ENCODE measurements at places on chromosomes 5 and 9.

DNA sequence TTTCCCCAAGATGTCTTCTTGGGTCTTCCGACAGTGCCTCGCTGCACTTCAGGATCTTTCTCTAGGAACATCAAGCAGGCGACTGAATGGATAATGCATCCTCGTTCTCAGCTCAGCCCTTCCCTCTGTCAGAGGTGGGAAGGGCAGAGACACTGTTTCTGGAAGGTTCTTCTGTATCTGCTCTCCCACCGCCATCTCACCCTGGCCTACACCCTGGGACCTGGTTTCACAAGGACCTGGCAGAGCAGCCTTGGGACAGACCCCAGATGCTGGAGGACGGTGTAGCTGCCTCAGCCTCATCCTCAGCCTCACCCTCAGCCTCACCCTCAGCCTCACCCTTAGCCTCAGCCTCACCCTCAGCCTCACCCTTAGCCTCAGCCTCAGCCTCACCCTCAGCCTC lies 18.5 kb downstream of the MRPL36 start:
- DNase-seq = no peak

DNA sequence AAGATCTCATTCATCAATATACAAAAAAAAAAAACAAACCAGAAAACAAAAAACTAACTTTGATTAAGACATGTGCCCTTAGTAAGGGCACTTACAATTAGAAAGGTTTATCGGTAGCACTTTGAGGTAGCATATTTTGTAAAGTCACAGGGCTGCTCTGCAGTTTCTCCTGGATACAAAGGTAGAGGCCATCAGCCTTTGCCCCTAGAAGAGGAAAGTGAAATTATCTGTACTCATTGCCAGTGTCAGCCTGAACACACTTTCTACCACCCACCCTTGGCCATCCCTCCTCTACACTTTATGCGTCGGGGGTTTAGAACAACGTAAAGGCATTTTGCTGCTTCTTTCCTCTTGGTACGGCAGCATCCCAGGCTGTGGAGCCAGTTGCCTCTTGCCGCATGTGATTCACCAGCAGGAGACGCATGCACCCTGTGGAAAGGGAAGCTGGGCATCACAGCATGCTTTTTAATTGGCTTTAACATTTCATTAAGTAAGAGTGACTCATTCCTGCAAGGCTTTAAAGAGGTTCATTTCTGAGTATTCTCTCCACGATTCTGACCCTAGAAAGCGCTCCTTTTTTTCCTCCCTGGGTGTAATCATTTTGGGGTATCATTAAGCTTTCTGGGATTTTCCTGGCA lies 84.6 kb downstream of the CEMIP2 start:
- no peak for DNase-seq

GRCh38 chr9:89923961-89924504 lies 319.2 kb downstream of the GADD45G start:
- no peak for DNase-seq

- DNase-seq = no peak
Observed at GRCh38 chr5:2110137-2110933, 227.6 kb upstream of the IRX4 start.

GRCh38 chr9:21789541-21790037 lies 12.8 kb upstream of the MTAP start:
- peak; percentile 88 for DNase-seq

GRCh38 chr5:16889203-16889971 lies 46.7 kb downstream of the MYO10 start:
- DNase-seq = peak; percentile 59

DNA sequence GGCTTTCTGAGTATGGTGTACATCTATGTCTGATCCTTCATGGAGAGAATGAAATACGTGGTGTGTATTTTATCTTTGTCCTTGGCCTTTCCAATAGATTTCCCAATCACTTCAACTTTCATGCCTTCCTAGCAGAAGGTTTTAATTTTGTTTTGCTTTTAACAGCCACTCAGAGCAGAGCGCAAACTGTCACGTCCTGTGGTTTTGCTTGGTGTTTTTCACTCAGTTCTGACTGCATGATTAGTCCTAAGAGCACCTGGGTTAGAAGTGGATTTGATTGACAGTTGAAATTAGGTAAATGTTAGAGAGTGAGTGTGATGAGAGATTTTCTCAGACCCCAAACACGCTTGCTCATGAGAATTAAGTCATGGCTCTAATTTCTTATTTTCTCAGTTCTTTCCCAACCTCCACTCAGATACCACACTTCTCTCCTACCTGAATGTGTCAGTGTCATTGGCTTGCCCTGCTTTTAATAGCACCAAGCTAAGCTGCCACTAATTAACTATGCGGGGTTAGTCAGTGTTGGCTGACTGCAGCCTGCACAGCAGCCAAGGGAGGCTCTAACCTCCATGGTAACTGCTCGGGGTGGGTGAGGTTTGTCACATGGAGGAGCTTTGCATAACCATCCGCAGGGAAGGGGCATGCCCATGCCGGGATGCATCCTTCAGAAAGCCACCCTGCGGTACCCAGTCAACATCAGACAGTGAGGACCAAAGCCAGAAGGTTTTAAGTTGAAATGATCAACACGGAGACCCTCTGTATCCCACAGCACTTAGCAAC lies 173.4 kb downstream of the NR3C1 start:
- DNase-seq = no peak

- DNase-seq = no peak
Observed at GRCh38 chr5:57032151-57032551, 80.2 kb upstream of the MIER3 start.

- no peak for DNase-seq
Observed at GRCh38 chr5:67752357-67752708, 463.2 kb upstream of the PIK3R1 start.

- DNase-seq = no peak
Observed at GRCh38 chr5:100667161-100667630, 132.0 kb downstream of the FAM174A start.

- no peak for DNase-seq
Observed at GRCh38 chr9:11199335-11199734, 586.5 kb upstream of the PTPRD start.

DNA sequence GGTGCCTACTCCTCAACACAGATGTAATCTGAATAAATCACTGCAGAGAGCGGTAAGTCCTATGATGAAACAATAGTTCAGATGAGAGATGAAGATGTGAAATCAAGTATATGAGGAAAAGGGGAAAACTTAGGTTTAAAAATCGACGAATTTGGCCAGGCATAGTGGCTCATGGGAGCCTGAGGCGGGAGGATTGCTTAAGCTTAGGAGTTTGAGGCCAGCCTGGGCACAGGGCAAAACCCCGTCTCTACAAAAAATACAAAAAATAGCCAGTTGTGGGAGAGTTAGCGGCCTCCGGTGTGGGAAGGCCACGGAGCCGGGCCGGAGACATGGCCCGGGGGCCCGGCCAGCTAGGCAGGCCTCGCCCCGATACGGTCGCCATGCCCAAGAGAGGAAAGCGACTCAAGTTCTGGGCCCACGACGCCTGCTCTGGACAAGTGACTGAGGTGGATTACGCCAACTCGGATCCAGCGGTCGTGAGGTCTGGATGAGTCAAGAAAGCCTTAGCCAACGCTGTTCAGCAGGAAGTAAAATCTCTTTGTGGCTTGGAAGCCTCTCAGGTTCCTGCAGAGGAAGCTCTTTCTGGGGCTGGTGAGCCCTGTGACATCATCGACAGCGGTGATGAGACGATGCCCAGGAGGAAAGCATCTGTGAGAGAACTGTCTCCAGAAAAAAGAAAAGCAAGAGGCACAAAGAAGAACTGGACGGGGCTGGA lies 62.8 kb upstream of the SUB1 start:
- DNase-seq = no peak

- DNase-seq = no peak
Observed at GRCh38 chr5:14854799-14855198, 16.8 kb downstream of the ANKH start.

DNA sequence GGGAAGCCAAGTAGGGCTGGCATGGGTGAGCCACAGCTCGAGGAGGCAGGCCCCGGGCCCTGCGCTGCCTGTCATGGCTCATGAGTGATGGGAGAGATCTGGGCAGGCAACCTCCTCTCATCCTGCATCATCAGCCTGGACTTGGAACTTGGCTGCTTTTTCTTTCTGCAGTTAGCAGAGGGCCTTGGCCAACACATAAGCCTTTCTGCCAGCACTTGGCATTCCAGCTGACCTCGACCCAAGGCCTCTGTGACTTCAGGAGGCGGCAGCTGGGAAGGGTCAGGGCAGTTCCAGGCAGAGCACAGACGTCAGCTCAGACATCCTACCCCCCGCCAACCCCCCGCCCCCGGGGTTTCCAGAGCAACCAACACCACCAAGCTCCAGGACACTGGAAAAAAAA lies 7.6 kb downstream of the S1PR3 start:
- DNase-seq = no peak

DNA sequence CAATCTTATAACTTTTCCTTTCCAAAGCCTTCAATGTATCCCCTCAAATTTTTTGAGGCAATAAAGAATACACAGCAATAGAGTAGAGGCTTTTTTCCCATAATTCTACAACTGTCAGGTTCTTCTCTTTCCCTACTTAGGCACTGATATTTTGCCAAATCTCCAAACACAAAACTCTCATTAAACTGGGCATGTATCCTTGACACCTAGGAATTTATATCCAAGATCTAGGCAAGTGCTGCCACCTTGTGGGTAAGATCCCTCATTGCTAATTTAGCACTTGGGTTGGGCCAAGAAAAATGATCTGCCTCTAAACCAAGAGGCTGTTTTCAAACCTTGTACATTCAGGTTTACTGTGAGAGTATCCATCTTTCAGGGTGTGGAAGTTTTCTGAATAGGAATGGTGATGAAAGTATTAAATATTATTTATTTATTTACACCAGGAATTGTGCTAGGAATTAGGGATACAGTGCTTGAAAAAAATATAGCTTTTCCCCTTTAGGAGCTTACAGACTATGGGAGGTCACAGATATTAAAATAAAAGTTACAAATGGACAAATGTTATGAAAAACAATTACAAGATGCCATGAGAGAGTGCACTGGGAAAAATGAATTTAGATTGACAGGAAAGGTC lies 17.6 kb downstream of the TSTD2 start:
- DNase-seq = peak; percentile 32

DNA sequence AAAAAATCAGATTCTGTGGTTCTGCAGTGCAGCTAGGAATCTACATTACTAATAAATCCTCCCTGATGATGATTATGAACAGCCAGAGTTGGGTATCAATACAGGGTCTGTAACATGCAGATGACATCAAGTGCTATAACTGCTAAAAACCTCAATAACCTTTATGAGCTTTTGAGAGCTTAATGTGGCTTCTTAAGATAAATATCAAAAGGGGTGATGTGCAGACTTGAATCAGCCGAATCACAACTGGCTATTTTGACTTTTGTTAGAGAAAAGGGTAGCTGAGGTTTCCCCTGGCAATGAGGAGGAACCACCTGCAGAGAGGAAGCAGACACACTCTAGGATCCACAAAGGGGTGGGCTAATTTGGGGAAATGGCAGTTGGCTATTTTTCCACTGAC lies 30.2 kb downstream of the CAPSL start:
- DNase-seq = no peak

DNA sequence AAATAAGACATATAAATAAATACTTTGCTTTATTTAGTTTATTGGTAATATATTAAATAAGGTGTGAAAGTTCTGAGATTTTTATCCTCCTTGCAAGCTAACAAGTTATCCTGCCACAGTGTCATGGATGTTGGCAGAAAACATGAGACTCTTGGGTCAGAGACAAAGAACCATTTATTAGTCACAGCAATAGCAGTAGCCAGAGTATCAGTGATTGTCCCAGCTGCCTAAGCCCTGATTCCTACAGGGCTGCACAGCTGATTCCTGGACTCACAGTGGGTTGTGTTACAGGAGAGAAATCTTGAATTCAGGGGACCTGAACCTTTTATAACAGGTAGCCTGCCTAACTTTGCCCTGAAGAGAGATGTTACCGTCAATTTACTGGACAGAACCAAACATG lies 304.5 kb upstream of the ZNF608 start:
- DNase-seq = no peak

DNA sequence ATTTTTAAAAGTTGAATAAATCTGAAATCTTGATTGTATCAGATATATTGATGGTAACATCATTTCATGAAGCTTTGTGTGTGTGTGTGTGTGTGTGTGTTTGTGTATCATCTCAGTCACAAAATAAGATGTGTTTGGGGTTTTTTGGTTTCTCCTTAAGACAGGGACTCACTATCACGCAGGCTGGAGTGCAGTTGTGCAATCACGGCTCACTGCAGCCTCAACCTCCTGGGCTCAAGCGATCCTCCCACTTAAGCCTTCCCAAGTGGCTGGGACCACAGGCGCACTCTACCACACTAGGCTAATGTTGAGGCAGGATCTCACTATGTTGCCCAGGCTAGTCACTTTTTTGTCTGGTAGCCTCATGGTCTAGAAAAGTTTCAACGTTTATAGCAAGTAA lies 83.4 kb upstream of the DMRT1 start:
- DNase-seq = no peak

- no peak for DNase-seq
Observed at GRCh38 chr9:71001780-71002386, 119.5 kb downstream of the TRPM3 start.

DNA sequence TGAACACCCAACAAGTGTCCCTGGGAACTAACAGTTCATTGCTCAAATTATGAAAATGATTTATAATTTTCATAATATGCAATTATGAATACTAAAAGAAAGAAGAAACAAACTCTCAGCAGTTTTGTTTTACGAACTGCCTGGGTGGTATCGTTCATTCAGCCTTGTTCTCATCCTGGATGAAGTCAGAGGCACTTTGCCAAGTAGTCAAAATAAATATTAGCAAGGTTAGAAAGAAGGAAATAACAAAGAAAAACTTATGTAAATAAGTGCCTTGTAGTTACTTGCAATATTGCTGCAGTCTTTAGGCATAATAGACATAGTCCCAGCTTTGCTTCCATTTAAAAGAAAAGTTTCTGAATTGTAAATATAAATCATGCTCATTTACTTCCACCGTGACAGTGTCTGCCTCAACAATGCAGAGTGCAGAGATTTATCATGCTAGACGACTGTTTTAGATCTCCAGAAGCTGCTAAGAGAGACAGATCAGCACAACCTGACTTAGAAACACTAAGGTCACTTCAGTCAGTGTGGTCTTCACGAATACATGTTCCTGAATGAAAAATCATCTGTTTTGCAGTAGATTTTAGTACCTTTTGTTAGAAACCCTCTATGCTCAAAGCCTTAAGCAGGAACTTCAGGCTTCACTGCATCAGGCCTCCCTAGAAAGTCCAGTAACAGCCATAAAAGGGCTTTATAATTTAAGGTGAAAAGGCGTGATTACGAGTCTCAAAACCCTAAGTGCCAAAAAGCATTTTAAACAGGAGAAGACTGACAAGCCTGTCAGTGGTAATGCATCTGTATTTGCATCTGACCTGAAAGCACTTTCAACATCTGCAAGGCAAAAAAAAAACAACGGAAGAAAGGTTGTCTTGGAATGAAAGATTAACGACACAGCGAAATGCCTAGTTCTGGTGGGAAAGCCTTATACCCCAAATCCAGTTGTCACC lies 92.1 kb downstream of the TMEM167A start:
- DNase-seq = no peak
